ENCODE measurements at places on chromosomes 2 and 18. TPM values are rescaled to one million over a fixed set of nuclear protein-coding genes. Genes with fewer than 3 reads are reported as not detected.

The KLHL30 gene
- not detected for polyA plus RNA-seq

The IL18R1 gene
- 0.08 TPM for polyA plus RNA-seq

The MERTK gene
- polyA plus RNA-seq: 11.8 TPM

The COLEC11 gene
- polyA plus RNA-seq: not detected

The STAT4 gene
- 0.31 TPM for polyA plus RNA-seq
